ENCODE measurements at places on chromosomes 2 and 18.

- DNase-seq: no peak
Observed at GRCh38 chr18:13568443-13569392, 157.6 kb downstream of the FAM210A start.

DNA sequence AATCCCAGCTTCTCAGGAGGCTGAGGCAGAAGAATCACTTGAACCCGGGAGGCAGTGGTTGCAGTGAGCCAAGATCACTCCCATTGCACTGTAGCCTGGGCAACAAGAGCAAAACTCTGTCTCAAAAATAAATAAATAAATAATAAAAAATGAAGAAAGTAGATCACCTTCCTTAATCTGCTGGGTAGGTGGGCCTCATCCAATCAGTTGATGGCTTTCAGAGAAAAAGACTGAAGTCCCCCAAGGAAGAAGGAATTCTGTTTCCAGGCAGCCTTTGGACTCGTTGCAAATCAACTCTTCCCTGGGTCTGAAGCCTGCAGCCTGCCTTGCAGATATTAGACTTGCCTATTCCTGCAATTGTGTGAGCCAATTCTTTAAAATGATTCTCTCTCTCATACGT, 136.5 kb downstream of the TFCP2L1 start:
- no peak for DNase-seq

- no peak for DNase-seq
Observed at GRCh38 chr2:8628866-8629209, 53.0 kb upstream of the ID2 start.

DNA sequence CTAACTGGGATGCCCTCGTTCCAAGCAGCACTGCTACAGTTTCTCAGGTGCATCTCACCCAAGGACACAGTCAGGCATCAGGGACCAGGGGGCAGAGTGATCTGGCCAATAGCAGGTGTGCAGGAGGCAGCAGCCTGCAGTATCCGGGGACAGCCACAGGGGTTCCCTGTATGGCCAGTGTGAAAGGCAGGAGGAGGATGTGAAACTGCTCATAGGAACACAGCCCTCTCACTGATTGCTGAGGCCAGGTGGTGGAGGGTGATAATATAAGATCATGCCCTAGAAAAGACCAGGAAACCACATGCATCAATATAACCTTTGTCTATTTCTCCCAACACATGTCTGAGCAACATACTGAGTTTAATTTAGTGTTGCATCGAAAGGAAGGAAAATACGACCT, 112.7 kb upstream of the TACR1 start:
- DNase-seq: no peak

DNA sequence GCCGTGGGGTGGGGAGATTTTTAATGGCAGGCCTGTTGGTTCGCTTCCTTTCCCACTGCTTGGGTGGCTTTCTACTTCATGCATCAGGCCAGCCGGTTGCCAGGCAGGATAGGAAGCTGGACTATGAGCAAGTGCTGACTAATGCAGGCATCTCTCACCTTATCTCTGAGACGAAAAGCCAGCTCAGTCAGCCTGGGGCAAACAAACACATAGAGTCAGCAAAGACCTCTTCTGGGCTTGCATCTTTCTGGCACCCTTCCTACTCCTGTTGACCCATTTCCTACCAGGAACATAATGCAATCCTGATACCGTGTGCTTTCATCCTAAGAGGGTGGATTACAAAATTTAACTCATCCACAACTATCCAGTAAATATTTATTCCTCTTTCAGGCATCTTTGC, 416.6 kb upstream of the MEX3C start:
- DNase-seq: no peak

DNA sequence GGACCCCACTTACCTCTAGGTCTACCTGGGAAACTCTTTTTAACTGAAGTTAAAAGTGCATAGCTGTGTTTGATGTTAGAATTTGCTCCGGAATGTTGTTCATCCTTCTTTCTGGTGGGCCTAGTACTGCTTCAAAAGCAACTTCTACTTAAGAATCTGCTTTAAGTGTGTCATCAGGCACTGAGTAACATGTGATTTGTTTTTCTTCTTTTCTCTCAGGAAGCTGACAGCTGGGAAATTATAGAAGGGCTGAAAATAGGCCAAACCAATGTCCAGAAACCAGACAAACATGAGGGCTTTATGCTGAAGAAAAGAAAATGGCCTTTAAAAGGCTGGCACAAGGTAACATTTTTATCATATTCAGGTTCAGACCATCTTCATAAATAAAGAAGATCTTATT, 122.9 kb downstream of the PRKRA start:
- DNase-seq: no peak

DNA sequence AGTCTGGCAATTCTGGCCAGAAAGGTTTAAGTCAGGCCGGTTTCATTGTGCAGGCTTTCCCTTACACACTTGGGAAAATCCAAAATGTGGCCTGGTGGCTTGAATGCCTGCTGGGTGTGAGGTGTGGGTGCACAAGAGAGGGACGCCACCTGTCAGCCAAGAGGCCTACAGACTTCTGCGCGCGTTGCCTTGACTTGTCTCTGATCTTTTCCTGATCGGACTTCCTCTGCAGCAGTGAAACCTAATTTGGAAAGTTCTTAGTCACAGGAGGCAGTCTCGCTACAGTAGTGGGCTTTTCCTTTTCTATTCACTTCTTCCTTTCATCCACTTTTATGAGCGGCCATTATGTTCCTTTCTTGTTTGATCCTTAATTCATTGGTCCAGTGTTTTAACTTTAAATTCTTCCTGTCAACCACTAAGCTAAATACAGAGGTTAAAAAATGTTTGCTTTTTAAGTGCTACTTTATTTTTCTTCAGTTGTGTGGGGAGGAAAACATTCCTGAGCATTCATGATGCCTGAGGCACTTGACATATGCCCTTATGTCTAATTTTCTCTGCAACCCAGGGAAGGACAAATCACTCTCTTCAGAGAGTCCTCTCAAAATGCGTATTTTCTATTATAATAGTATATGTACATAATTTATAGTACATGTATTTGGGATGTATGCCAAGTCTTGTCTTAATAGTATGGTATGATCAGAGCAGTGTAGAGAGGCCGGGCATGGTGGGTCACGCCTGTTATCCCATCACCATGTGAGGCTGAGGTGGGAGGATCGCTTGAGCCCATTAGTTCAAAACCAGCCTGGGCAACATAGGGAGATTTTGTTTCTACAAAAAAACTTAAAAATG, 128.9 kb downstream of the WDSUB1 start:
- no peak for DNase-seq

GRCh38 chr2:177359836-177360595, 32.6 kb upstream of the AGPS start:
- DNase-seq: no peak

DNA sequence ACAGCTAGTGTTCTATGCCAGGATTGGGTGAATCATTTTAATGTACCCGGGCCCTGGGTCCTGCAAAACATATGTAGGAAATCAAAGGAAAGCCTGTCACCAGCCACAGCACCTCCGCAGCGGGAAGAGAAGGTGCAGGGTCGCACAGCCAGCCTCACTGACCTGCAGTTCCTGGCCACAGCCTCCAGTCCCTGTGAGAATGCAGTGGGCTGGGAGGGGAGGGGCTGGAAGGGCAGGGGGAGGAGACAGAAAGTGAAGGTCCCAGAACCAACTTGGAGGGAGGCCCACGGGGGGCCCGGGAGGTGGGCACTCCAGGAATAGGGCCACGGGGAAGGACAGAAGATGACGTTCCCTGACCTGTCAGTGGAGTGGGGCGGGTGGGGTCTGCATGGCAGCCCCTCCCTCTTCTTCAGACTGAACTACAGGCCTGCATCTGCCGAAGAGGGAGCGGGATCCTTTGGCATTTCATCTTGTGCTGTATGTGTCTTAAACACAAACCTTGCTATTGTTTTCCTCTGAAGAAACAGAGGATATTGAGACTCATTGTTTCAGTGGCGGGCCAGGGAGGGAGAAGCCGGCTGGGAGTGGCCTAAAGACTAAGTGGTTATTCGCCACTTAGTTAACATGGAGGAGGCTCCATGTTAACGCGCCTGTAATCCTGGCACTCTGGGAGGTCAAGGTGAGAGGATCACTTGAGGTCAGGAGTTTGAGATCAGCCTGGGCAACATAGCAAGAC, 7.5 kb downstream of the MAL start:
- no peak for DNase-seq

DNA sequence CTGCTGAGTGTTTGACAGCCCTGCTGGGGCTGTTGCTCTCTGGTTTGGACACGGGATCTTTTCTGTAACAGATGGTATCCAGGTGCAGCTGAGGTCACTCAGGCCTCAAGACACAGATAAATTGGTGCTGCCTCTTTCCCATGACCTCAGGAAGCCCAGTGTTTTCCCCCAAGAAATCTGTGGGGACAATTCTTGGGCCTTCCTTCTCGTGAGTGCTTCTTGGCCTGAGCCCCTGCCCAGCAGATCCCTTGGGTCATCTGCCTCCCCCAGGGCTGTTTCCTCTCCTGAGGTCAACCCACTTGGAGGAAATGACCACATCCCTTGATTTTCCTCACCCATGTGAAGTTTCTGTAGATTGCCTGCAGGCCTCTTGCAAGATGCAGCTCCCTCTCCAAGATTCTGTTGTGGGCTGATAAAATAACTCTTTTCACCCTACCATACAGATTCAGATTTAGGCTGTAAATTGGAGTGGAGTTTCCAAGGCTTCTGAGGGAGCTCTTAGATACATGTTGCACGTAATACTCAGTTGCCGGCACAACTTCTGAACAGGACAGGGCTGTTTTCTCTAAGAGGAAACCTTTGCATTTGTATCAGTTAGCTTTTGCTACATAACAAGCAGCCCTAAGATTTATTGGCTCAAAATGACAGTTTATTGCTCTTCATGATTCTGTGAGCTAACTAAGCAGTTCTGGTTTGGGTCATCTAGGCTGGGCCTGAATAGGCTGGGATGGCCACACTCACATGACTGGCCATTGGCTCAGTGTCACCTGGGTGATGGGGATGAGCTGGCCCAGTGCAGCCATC, 13.1 kb downstream of the ZAP70 start:
- no peak for DNase-seq

Measured in SK-N-MC (cell line).